Naive B cell (primary cell): ENCODE measurements at places on chromosomes 5 and 9.

DNA sequence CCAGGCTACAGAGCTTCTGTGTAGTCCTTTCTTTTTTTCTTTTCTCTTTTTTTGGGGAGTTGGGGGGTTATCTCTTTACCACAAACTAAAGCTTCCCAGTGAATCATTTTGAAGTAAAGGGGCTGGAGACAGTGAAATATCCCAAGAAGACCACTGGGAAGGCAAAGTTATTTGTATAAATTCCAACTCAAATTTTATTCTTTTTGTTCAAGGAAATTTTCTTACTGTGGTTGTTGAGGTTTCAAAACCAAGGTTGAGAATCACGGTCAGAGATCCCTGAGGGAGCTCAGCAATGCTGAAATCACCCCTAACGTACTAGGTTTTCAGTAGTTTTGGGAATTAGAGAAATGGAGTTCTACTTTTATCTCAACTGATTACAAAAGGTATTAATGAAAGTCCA is 175.7 kb downstream of the ARHGEF28 start:
- DNase-seq = no peak

DNA sequence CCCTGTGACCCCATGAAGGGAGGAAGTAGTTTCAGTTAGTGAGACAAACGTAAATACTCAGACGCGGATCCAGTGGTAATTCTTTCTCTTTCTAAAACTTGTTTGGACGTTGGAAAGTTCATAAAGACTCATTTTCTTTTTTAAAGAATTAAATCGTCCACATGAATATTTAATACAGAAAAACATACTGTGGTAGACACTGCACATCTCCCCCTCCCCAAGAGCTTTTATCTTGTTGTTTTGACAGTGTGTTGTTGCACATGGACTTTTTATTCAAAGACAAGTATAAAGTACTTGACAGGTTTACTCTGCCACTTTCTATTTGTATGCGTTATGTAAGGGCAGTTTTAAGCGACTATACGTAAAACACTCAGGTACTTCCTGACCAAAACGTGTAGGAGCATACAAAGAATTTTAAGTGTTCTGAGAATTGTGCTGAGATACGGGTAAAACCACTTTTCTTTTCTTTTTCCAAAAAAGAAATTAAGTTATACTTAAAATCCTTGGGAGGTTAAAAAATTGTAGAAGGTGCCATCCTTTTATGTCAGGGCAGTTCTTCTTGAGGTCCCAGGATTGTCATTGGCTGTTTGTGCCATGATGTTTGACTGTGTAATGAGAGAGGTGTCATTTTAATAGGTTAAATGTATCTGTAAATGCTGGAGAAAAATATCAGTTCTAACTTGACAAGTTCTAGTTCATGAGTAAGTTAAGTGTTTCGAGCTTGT is 1.3 kb downstream of the NIPBL start:
- peak; percentile 25 for DNase-seq

DNA sequence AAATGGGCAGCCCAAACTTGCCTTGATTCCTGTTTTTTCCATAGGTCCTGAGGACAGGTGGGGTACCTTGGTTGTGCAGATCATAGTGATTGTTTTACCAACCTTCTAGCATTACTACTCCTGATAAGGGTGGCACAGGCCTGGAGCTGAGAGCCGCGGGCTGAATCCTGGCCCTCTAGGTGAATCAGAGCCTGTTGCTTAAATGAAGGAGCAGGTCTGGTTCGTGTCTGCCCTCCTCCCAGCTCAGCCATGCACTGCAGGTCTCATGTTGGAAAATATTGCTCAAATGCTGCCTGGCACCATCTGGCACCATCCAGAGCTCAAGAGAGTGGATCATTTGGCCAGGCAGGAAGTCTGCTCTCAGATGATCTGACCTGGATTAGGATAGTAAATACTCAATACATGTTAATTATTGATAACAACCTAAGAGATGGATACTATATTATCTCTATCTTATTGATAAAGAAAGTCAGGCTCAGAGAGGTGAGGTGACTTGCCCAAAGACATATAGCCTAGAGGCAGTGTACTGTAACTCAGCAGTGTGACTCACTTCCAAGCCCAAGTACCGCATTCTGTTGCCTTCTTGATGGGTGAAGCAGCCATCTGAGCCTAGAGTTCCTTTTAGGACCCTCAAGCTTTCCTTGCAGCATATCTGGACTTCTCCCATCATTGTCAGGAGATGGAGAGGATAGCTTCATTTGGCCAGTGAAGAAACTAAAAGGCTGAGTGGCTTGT is 104.3 kb upstream of the PITX1 start:
- DNase-seq = no peak

DNA sequence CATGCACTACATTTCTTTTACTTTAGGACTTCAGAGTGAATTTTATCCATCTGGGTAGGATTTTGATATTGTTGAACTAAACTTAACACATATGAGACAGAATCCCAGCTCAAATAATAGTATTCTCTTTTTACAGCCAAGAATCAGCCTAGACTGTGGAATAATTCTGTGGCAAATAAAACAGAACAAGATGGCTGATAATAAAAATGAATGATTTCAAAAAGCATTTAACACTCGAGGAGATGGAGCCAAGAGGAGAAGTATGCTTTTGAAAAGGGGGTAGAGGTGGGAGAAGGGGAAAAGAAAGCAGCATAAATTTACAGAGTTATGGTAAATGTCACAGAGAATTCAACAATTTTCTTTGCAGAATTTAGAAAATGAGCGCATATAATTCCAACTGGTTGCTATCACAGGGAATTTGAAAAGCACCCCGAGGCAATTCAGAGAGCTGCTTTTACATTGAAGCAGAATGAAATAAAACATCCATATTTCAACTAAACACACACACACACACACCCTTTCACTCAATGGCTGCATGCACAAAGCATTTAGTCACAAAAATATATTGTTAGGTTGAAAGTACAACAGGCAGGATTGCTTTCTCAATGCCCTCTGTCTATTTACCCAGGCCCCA is 60.2 kb upstream of the DMAC1 start:
- DNase-seq = no peak

DNA sequence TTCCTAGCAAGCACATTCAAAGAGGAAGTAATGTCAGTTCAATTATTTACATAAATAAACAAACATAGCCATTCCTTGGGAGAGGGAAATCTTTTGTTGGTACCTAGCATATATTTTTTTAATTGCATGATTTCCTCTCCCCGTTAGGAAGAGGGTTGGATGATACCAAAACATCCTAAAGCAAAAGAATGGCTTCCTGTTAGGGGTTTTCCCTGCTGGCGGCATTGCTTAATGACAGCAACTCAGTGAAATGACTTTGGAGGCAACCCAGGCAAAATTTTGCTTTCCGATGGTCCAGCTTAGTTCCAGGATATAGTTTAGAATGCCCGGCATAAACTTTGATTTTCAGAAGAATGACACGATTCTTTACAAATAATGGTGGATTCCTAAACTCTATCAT is 73.2 kb downstream of the MAT2B start:
- no peak for DNase-seq

GRCh38 chr5:90563108-90563507 is 4.5 kb downstream of the ADGRV1 start:
- no peak for DNase-seq

GRCh38 chr9:111065414-111065813 is 27.1 kb upstream of the LPAR1 start:
- no peak for DNase-seq

DNA sequence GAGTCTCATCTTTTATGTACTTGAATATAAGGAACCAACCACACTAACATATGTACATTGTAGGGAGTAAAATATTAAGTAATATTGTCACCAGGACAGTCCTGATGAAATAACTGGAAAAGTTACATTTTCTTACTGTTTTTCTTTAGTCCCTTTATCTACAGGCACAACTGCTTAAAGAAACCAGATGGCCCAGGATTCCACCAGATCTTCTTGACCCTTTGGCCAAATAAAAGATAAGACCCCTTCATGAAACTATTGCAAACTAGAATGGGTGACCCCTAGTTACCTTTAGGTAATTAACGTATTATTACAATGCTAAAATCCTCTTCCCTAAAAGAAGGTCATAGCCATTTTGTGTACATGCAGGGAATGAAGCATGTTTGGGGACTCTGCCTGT is 106.3 kb upstream of the FTMT start:
- no peak for DNase-seq

- DNase-seq = no peak
Observed at GRCh38 chr5:1086871-1087270, 25.0 kb downstream of the SLC12A7 start.

DNA sequence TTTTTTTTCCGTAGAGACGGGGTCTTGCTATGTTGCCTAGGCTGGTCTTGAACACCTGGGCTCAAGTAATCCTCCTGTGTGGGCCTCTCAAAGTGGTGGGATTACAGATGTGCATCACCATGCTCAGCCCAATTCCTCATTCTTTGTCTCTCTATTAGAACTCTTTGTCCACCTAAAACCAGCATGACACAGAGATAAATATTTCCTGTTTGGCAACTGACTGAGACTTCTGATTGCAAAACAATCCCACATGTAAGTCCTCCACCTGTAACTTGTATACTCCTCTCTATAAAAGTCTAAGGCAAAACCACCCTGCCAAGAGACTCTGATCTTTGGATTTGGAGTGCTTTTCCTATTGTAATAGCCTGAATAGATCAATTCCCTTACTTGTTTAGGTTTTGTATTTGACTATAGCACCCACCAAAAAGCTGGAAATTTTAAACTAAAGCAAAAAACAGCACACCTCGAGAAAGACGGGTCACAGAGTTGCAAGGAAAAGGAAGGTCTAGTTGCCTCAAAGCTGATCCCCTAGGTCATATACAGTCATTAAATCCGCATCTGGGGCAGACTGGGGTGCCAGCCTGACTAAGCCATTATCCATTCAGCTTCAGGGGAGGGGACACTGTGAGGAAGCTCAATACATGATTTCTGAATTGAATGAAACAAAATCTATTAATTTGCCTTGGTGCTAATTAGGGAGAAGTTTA is 13.5 kb upstream of the KIF27 start:
- no peak for DNase-seq

GRCh38 chr5:13972029-13972428 is 27.5 kb upstream of the DNAH5 start:
- no peak for DNase-seq

GRCh38 chr5:130102375-130102774 is 198.1 kb downstream of the CHSY3 start:
- no peak for DNase-seq

GRCh38 chr9:94554439-94555331 is at the start of gene PCAT7:
Gene PCAT7 (plus strand): TSS chr9:94555083.
- no peak for DNase-seq

DNA sequence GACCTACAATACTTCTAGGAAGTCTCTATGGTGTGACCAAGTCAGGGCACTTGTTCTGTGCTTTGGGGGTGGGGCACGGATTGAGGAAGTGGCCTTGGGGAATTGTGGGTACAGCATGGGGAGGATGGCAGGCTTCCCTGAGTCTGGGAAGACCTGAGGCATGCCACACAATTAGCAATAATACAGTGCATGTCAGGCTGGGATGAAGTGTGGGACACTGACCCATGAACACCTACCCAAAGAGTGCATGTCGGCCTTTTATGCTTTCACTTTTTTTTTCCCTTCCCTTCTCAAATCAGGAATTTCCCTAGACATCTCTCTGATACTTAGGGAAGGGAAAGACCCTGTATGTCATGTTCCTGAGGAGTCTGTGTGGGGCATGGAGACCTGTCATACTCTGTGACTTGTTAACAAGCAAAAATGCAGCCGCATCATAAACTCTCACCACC is 146.4 kb downstream of the PALM2AKAP2 start:
- DNase-seq = no peak

DNA sequence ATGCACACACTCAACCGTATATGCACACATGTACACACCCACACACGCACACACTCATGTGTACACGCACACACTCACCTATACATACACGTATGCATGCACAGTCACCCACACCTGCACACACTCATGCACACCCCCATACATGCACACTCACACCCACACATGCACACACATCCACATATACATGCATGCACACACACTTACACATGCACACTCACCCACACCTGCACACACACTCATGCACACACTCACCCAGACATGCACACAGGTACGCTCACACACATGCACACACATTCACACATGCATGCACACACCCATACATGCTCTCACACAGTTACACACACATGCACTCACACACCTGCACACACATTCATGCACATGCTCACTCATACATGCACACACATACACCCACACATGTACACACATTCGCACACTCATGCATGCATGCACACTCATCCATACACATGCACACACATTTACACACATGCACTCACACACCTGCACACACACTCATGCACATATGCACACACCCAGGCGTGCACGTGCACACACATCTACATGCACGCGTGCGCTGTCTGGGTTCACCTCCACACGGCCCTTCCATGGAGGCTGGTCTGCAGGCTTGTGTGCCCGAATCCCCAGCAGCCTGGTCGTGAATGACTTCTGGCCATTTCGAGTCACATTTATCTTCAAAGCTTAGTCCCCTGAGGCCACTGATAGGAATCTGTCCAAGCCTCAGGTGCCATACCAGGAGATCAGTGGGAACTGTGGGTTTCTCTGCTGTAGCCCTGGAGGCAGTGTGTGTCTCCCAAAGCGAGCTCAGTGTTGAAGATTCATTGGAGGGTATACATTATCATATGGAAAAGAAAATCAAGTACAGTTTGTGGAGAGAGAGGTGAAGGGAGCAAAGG is 103.0 kb downstream of the COL5A1 start:
- no peak for DNase-seq

DNA sequence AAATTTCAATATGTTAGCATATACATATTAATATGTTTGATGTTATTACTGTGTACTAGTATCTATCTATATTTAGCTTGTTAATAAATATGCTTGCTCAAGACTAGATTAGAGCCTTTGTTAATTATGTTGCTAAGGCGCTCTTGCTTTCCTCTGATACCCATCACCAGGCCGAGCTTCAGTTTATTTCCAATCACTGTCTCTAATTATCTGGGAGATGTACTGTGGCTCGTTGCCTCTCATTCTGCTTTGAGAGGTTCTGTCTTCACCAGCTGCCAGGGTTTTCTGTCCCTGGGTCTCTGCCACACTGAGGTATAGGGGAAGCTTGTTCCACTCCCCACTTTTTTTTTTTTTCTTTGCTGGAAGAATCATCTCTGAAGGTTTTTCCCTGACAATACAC is 21.0 kb upstream of the TAF11L2 start:
- DNase-seq = no peak

DNA sequence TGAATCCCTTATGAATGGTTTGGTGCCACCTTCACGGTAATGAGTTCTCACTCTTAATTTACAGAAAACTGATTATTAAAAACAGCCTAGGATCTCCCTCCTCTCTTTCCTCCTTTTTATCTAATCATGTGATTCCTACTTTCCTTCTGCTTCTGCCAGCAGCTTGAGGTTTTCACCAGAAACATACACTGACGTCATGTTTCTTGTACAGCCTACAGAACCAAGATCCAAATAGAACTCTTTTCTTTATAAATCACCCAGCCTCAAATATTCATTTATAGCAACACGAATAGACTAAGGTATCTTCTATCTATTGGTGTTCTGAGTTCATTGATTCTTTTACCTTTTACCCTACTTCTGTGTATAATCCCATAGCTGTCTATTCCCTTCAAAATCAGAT is 388.9 kb upstream of the CDH10 start:
- DNase-seq = no peak
